Esophagus mucosa (tissue), 1 donor: ENCODE measurements at places on chromosomes 12 and 14. TPM values are rescaled to one million over a fixed set of nuclear protein-coding genes. Genes with fewer than 3 reads are reported as not detected.

The TAS2R9 gene
- total RNA-seq = not detected

The GLS2 gene
- total RNA-seq = 2.6 TPM

- ATAC-seq = peak; percentile 22
These were observed 59.9 kb downstream of the TTLL5 start for GRCh38 chr14:75720842-75721498.

- ATAC-seq = peak; percentile 82
These were observed at the start of gene C1QL4 for GRCh38 chr12:49336645-49337584. C1QL4 (minus strand) TSS chr12:49337188; CDS start chr12:49336477, 711 bp downstream.

- peak; percentile 10 for ATAC-seq
These were observed 69.1 kb upstream of the GALNT9 start for GRCh38 chr12:132398386-132398991.

GRCh38 chr12:57616383-57617101, 5.3 kb downstream of the ARHGEF25 start:
- ATAC-seq = no peak

GRCh38 chr12:110001596-110001995, 2.4 kb downstream of the ANKRD13A start:
- ATAC-seq = no peak
